ENCODE measurements at places on chromosomes 16 and 17.

DNA sequence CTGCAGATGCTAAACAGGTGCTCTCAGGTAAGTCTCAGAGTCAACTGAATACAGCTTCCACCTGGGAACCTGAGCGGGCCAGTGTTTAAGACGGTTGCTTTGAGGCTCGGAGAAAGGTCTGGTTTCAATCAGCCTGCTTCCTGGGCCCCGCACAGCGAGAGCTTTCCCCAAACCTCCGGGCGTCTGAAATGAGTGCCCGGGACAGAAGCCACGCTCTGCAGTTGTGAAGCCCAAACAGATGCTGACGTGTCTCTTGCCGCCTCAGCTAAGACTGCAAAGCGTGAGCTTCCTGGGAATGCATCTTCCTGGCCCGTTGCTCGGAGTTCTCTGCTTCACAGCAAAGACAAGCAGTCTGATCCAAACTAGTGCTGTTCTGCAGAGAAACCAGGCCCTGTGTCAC is 36.7 kb downstream of the PLXDC1 start:
- no peak for DNase-seq

DNA sequence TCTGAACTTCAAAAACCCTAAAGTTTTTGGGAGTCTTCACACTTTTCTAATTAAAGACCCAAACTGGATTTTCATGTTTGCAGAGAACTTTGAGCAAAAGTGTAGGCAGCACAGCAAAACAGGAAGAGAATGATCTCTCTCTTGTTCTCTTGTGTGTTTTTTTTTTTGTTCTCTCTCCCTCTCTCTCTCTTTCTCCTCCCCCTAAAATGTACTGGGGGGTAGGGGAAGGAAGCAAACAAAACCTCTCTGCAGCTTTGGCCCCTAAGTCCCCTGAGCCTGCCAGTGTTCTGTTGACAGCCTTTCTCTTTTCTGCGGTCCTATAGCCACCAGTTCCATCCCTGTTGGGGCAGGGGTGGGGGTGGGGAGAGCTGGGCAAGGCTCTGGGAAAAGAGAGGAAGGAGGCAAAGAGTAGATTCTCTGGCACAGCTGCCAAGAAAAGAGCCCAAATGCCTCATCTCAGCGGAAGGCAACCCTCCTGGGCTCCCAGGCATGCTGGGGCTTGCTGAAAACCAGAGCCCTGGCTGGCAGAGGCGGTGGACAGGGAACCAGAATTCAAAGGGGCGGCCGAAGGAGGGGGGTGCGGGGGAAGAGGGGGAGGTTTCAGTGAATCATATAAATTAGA is 295.3 kb downstream of the SOX9 start:
- no peak for DNase-seq

GRCh38 chr17:63491977-63492618 is 15.2 kb downstream of the ACE start:
- no peak for DNase-seq

DNA sequence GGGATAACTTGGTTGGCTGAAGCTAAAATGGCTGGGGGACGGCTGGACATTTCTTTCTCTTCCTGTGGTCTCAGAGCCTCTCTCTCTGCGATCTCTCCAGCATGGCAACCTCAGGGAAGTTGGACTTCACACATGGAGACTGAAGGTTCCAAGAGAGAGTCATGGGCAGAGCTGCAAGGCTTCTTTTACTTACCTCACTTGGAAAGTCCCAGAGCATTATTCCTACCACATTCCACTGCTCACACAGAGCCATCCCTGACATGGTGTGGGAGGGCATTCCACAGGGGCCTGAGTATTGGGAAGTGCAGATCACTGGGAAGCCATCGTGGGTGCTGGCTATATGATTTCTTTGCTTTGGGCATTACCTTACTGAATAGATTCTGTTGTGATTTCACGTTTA is 9.8 kb upstream of the SLC6A2 start:
- no peak for DNase-seq

- no peak for DNase-seq
Observed at GRCh38 chr16:84341528-84342295, 26.6 kb upstream of the ATP2C2 start.

DNA sequence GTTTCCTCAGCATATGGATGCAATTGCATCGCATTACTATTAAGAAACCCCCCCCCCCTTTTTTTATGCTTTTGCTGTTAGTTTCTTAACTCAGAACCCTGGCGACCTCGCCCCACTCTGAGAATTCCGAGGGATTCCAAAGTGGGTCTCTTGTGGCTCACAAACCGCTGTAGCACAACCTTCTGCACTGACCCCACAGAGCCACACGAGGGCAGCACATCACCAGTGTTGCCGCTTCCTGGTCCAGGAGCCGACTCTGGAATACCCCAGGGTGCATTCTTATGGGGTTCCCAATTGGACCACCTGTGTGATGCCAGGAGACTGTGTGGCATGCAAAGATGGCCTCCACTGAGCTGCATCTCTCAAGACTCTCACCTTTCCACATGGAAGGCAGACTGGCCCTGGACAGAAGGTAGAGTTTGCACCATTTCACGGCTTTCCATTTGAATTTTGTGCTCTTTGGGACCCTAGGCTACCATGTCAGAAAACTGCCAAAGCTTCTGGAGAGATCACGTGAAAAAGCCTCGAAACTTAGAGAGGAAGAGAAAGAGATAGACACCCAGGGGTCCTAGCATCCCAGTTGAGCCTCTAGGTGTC is 432.7 kb upstream of the ASIC2 start:
- no peak for DNase-seq

All from activated CD4-positive, alpha-beta T cell treated with anti-CD3 and anti-CD28 coated beads, Interleukin-2, amount 50 U/mL, for 4 hours (primary cell).